ENCODE measurements at places on chromosomes 11 and 22.
A peak's percentile ranks its signal among the peaks of the same experiment; 100 is the strongest.

DNA sequence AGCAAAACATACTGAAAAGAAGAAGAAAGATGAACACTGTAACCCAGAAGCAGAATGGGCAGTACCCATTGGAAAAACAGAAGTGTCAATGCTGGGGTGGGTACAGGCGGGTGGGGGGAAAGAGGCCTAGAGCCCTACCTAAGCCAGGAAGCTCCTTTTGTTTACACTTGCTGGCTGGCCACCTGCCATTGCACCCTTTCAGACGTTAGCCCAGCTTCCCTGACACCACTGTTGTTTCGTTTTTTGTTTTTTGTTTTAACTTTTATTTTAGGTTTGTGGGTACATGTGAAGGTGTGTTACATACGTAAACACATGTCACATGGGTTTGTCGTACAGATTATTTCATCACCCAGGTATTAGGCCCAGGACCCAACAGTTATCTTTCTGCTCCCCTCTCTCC lies 55.4 kb downstream of the PLEKHA7 start:
- DNase-seq, result no peak

GRCh38 chr11:31487848-31488247 lies 21.6 kb downstream of the IMMP1L start:
- DNase-seq, result no peak

- DNase-seq, result peak; percentile 86
Measured at GRCh38 chr11:66363805-66364535, 7.6 kb downstream of the SLC29A2 start.

GRCh38 chr11:133531458-133531857 lies 843 bp downstream of the OPCML start:
- no peak for DNase-seq

GRCh38 chr11:78782725-78783124 lies 208.1 kb upstream of the NARS2 start:
- no peak for DNase-seq

DNA sequence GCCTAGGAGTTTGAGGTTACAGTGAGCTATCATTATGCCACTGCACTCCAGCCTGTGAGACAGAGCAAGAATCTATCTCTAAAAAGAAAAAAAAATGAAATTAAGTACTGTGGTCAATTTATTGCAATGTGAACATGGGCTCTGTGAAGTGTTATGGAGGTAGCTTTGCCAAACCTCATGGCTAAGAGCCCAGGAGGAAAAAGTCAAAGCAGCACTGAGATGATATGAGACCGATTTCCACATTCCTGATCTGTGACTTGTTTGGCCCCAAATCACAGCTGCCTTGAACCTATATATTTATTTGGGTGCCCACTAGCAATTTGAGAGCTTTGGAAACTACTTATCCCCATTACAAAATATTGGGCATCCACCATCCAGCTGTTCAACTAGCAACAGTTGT lies 29.8 kb upstream of the TMEM135 start:
- no peak for DNase-seq

- peak; percentile 49 for DNase-seq
Measured at GRCh38 chr11:128195057-128195751, 392.2 kb downstream of the ETS1 start.

- DNase-seq, result no peak
Measured at GRCh38 chr22:32255726-32256125, 579 bp upstream of the SLC5A4 start.

GRCh38 chr11:6251120-6251733 lies 8.4 kb upstream of the CCKBR start:
- DNase-seq, result peak; percentile 73

GRCh38 chr22:23196165-23196564 lies 15.9 kb downstream of the BCR start:
- DNase-seq, result no peak

GRCh38 chr11:44149651-44150050 lies 54.2 kb downstream of the EXT2 start:
- DNase-seq, result no peak

DNA sequence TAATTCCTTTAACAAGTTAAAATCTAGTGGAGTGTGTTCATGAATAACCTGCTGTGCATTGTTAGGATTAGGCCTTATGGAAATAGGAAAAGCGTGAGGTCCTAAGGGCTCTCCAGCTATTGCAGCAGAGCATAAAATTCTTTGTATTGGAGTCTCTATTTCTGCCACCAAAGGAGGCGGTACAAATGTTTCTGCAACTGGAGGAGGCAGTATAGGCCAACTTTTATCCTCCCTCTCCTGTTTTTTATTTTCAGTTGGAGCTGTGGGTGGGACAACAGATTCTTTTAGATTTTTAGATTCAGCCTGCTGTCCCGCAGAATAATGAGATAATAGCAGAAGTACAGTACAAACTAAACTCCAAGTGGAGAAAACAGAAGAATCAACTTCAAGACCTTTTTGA lies 26.2 kb downstream of the OR10A6 start:
- DNase-seq, result no peak
